MCF 10A (cell line): ENCODE measurements at places on chromosomes 11 and 22.

- no peak for DNase-seq
Observed at GRCh38 chr11:11780858-11781257, 60.9 kb upstream of the USP47 start.

- DNase-seq = no peak
Observed at GRCh38 chr22:31449506-31449905, 40.1 kb downstream of the EIF4ENIF1 start.

DNA sequence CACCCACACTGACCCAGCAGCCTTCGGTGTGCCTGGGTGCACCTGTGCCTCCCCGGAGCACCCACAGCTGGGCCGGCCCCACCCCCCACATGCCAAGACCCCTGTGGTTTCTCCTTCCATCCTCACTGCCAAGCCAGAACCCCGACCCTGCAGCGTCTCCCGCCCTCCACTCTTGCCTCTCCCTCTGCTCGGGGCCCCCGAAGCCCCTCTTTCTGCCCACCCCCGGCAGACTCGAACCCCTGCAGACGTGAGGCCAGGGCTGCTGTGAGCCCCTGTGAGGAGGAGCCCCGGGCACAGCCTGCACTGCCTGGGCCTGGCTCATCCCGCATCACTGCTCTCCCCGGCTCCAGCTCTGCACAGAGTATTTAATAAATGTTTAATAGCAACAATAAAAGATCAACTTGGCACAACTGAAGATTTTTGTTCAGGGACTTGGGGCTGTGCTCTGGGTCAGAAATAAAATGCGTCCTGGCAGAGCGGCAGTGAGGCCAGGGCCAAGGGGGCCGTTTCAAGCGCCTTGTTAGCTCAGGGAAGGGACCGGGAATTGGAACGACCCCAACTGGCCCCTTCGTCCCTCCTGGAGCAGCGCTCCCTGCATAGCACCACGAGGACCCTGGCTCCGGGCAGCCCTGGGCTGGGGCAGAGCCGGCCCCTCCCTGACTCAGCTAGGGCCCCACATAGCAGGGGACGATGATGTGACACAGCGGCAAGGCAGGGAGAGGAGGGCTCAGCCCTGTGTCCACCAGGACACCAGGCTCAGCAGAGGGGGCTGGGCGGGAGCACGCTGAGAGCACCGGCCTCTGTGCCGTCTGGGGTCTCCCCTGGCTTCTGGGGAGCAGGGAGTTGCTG, 520.8 kb downstream of the BRD1 start:
- no peak for DNase-seq

DNA sequence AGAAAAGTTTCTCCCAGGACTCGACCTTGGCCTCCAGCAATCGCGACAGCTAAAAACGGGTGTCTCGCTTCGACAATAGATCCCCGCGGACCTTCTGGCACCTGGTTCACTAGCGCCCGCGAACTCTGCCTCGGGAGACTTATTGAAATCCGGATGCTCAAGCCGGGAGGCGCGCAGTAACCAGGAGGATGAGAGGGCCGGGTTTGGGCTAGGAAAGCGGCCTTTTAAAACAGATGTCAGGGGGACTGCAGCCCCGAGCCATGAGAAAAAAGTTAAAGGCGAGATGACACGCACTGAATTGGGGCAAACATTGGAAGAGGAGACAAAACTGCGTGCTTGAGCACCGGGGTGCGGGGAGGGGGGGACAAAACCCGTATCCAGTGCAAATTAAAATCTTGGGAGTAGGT, 637 bp upstream of the ZBTB16 start:
- no peak for DNase-seq

GRCh38 chr11:7906481-7906880, 24.6 kb downstream of the OR10A6 start:
- no peak for DNase-seq

- DNase-seq = no peak
Observed at GRCh38 chr11:85756401-85757200, 54.3 kb downstream of the SYTL2 start.

DNA sequence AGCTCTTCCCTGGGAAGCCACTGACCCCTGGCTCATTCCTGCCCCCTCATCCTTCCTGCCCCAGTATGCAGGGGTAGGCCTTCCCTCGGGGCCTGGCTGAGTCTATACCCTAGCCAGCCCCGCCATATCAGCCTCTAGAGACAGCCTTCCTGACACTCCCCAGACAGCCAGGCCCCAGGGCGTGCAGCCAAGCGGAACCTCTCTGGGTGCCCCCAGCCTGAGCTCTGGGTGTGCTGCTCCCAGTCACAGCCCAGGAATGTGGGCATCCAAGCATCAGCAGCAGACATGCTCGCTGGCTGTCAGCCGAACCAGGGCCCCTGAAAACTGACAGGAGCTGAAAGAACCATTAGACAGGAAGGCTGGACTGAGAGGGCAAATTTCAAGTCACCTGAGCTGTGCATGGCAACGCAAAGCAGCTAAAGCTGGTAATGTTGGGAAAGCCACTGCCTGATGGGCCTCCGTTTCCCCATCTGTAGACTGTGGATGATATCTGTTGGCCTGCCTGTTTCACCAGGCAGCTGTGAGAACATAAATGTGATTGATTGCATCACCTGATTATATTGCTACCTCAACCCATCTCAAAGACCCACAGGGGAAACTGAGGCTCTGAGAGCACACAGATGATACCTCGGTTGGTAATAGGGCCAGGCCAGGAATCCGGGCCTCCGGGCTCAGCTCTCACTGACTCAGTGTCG, 93.2 kb downstream of the LRRC32 start:
- peak; percentile 87 for DNase-seq

DNA sequence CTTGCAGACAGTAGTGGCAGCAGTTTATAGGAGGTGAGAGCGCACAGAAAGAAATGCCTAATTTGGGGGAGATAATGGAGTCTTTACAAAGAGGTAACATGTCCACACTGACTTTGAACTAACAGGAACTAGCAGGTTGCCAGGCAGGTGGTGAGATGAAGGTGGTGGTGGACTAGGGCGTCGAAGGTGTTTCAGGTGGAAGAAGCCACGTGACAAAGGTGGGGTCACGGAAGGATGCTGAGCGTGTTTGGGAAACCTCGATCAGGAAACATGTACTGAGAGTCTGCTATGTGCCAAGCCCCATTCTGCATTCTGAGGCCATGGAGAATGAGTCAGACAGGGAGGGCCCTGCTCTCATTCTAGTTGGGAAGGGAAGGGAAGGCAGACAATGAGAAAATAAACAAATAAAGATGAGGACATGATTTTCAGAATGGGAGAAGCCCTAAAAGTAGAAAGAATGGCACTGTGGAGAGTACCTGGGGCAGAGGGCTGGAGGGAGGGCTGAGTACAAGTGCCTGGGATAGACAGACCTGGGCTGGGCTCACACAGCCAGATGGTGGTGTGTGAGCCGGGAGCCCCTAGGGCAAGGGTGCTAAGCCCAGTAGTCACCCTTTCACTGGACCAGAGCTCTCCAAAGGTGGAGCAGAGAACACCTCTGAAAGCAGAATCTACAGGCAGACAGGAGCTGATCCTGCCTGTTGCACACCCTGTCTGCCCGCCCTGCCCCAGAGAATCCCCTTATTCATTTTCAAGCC, 16.2 kb upstream of the NNMT start:
- DNase-seq = peak; percentile 86

- no peak for DNase-seq
Observed at GRCh38 chr22:19994851-19995610, 21.6 kb downstream of the ARVCF start.

- DNase-seq = no peak
Observed at GRCh38 chr11:116278076-116278475, 494.7 kb downstream of the BUD13 start.

DNA sequence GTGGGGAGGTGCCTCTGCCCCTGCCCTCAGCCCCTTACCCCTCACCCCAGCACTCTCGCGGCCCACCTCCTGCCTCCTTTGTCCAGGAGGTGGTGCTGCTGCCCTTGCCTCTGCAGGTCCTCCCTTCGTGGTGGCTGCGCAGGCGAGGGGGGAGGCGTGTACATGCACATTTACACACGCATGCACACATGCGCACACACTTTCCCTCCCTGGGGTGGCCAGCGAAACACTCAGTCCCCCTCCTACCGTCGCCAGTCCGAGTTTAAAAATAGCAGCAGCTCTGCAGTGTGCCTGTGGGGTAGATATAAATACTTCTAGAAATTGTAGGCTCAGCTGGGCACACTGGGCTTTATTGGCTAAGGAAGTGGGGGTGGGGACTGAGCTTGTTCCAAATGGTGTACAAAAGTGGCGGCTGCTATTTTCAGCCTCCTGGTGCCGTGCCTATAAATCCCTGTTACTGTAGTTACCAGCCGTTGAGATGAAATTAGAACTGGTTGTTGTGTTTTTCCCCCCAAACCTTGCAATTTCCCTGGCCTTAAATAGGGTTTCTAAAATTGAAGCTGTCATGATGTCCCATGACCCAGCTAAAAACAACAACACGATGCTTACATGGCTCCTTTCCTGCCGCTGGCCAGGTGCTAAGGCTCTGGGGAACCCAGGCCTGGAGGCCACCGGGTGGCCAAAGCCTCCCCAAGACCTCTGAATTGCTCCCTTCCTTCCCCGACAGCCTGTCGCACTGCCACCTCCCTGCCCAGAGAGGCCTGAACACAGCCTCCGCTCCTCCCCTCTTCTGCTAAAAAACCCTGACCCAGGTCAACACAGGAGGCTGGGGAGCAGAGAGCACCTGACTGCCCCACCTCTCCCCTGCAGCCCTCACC, 12.4 kb downstream of the PICK1 start:
- DNase-seq = no peak

GRCh38 chr11:130202818-130203689, 43.5 kb downstream of the ST14 start:
- no peak for DNase-seq

- DNase-seq = no peak
Observed at GRCh38 chr22:28015676-28016601, 96.9 kb upstream of the PITPNB start.

GRCh38 chr11:123628936-123629683, 25.3 kb downstream of the SCN3B start:
- DNase-seq = no peak

GRCh38 chr22:35114131-35114980, 48.4 kb downstream of the ISX start:
- DNase-seq = no peak

GRCh38 chr22:49150801-49151221, 676.9 kb downstream of the BRD1 start:
- no peak for DNase-seq

DNA sequence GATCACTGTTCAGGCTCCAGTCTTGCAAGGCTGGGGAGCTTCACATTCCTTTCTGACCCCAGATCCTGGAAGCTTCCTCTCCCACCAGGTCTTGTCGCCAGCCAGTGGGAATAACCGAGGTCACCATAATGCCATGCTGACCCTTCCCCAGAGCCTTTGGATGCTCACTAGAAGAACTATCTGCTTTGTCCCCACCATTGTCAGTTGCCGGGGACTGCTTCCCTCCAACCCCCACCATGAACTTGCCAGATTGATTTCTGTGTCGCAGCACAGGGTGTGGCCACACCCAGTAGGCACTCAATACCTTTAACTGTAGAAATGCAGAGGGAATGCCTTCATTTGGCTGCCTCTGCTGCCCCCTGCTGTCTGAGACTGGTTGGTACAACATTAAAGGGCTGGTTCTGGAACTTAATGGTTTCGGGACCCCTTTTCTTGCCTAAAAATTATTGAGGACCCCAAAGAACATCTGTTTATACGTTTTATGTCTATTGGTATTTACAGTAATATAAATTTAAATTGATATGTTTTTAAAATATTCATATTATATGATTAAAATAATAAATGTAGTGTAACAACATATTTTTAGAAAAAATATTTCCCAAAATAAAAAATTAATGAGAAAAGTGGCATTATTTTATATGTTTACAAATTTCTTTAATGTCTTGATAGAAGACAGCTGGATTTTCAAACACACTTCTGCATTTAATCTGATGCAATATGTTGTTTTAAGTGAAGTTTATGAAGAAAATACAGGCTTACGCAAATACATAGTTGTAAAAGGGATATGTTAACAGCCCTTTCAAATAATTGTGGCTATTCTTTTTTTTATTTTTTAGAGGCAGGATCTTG, 6.7 kb upstream of the GDPD5 start:
- DNase-seq = peak; percentile 80

- DNase-seq = no peak
Observed at GRCh38 chr11:20105427-20105826, 54.8 kb downstream of the DBX1 start.

DNA sequence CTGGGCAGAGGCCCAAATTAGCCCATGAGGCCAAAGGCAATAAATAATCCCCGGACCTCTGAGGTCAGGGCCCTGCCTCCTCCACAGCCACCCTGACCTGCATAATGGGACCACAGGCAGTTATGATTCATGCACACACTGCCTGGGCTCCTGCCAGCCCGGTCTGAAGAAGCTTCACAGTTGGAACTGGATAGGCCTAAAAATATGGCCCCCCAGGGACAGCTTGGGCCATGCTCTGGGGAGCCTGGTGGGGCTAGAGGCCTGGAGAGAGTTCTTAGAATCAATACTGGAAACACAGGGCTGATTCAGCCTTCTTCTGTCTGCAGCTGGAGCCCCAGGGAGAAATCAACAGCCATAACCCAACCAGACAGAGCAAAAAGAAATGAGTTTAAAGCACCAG, 112.8 kb upstream of the CADM1 start:
- DNase-seq = no peak

DNA sequence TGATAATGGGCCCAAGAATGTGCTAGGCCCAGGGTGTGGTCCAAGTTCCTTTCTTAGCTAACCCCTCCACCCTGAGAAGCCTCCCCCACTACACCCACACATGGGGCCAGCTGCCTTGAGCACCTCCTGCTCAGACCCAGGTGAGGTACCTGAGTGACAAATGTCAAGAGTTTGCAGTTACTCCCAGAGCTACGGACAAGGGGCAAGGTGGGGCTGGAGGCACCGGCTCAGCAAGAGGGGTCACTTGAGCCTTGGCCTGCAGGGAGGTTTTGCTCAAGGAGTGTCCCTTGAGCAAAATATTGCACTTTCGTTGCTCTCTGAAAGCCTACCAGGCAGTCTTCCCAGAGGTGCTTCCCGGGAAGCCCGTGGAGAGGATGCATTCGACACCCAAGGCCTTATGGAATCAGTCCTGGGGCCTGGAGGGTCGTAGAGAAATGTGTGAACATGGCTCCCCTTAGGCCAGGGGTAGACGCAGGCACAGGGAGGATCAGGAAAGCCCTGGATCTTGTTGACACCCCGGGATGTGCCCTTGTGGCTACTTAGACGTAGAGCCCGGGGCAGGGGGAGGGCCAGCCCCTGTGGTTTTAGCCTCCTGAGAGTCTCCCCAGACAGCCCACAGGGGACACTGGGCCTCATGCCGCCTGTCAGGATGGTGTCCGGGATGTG, 114.2 kb downstream of the KCNQ1 start:
- DNase-seq = no peak

GRCh38 chr22:50185375-50186087, at the start of gene TRABD:
TSS of gene TRABD (plus strand) at chr22:50185913. CDS start at chr22:50193061, 7,148 bp downstream.
- DNase-seq = peak; percentile 87

DNA sequence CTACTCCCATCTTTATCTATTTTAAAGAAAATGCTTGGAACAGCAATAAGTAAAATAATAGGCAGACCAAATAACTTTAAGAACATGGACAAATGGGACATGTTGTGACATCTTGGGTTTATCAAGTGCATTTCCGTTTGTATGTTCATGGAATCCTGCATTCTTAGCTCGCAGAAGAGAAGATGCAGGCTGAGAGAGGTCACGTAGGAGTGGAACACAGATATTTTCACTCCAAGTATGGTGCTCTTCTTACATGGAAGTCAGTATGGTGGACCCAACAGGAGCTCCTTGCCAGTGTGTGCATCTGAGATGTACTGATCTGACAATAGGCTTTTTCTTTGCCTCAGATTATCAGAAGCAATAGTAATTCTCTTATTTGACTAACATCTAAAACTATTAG, 1.7 kb downstream of the E2F8 start:
- no peak for DNase-seq
